ENCODE measurements at places on chromosomes 6 and 20.

DNA sequence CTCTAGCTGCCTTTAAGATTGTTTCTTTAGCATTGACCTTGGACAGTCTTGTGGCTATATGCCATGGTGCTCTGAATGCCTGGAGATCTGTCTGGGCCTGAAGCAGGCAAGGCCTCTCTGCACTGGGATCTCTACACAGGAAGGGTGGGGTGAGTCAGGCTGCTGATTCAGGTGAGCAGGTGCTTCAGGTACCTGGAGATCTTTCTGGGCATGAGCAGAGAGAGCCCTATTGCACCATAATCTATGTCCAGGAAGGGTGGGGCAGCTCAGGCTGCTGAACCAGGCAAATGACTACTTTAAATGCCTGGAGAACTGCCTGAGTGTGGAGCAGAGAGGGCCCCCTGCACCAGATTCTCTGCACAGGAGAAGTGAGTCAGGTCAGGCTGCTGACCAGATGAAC, 94.5 kb downstream of the TPBG start:
- DNase-seq = no peak

DNA sequence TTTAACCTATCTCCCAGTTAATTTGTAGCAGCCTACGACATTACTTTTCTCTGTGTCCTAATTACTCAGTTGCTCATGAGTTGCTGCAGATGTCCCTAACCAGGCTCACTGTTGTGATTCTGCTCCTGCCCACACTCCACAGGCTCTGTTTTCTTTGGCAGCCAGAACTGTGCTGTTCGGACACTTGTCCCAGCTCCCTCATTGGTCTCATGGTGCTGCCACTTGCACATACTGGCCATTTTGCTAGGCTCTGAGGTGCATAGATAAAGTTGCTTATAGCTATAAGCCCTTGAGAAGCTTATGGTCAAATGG, 55.0 kb downstream of the NOX3 start:
- no peak for DNase-seq

DNA sequence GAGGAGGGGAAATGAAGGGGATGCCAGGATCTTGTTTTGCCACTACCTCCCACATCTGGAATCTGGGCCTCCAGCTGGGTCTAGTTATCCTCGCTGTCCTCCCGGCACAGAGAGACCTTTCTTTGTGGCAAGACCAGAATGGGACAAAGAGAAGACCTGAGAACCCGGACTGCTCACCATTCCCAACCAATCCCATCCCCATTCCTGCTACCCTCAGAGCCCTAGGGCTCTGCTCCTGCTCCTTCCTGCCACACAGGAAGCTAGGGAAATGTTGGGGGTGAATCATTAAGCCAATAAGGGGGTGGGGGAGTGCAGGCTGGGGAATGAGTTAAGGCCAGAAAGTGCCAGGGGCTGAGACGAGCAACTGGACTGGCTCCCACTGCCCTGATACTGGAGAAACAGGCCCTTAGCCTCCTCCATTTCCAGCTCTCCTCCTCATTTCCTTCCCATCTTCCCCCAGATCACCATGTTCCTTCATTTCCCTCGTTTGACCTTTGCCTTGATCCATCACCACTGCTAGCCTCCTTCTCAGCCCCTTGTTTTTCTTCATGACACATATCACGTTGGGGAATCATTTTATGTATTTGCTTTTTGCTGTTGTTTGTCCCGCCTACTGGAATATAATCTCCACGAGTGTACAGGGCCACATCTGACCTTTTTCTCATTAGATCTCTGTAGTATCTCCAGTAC, 4.6 kb upstream of the IER3 start:
- DNase-seq = no peak

DNA sequence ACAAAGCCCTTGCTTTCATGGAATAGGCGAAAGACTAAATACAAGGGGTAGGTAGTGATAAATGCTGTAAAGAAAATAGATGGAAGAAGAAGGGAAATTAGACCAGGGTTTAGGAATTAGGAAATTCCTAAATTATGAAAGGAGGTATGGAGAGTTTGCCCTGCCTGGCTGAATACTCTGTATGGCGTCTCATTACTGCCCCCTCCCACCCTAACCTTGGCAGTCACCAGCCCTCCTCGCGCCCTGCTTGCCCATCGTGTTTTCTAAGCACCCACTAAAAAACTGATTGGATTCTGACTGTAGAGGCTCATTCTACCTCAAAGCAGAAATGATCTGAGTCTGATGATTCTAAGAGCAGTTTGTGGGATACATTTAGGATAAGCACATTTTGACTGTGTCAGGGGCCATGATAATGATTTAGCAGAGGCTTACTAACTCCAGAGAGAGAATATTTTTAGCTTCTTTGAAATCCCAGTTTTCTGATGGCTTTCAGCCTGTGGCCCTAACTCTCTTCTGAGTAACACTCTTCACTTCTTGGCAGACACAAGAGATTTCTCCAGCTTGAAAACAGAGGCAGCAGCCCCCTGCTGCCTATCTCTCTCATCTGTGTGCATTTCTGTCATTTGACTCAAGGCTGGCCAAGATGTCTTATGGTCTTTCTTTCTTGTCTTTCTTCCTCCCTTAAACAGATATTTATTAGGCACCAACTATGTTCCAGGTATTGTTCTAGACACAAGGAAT, 1.4 kb upstream of the CHD6 start:
- DNase-seq = no peak

- no peak for DNase-seq
Observed at GRCh38 chr20:53445321-53445731, 148.3 kb downstream of the ZNF217 start.

- DNase-seq = no peak
Observed at GRCh38 chr20:59074456-59074855, 31.9 kb upstream of the PRELID3B start.

DNA sequence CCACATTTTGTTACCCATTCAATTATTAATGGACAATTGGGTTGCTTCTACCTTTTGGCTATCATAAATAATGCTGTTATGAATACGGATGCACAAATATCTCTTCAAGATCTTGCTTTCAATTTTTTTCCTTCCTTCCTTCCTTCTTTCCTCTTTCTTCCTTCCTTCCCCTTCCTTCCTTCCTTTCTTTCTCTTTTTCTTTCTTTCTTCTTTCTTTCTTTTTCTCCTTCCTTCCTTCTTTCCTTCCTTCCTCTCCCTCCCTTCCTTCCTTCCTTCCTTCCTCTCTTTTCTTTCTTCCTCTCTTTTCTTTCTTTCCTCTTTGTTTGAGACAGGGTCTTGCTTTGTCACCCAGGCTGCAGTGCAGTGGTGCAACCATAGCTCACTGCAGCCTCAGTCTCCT, 39.2 kb downstream of the ZNF184 start:
- DNase-seq = no peak

DNA sequence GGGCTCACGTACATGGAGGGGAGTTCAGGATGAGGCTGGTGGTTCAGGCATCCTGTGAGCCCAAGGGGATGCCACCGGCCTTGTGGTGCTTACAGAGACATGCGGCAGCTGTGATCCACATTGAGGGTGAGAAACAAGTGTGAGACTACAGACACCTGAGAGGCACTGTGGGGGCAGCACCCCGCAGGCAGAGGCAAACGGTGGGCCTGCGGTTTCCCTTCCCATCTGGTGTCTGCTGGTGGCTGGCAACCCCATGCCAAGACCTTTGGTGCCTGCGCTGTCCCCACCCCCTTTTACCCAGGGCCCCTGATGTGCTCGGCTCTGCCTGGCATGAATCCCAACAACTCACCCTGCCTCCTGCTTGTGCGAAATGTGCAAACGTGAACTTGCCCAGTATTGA, 42.0 kb downstream of the ERMARD start:
- DNase-seq = no peak

DNA sequence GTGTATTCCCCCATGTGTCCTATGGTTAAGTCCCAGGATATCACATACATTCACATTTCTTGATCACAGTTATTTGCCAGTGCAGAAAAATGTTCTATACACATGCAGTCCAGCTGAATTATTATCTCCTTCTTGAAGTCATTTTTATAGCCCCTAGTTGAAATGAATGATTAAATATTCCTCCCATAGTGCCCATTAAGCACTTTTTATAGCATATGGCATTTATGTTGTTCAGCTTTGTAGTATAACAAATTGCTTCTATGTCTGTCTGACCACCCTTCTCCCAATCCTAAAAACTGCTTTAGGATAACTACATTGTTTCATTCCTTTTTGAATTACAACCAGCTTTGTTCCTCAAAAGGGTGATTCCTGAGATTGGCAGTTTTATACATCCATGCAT, 123.5 kb downstream of the ADGRB3 start:
- DNase-seq = no peak

DNA sequence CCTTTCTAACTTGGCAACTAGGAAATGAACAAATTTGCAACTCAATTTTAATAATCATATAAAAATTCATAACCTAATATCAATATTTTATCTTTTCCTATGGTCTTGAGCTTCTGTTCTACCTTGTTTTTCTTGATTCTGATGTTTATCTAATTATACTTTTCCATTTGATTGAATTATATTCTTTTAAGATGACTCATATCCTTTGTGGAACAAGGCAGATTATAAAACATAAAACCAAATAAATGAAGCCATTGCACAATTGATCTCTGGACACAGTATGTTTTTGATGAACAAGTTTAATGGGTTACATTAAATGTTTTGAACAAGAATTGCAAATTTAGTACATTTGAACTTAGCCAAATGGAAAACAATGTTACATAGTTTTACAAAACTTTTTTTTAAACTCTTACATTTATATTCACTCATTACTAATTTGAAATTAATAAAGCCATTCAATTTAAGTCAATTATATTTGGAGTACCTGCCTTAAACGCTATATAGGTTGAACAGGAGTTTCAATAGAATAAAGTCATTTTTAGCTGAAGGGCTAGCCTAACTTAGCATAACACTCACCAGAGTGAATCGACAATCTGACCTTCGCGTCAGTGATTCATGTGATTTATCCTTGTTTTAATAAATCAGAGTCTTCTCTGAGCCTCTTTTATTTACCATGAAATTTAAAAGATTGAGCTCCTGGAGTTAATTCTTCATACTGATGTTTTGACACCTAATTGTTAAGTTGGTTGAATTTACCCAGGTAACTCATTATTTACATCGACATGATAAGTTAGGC, 3.8 kb downstream of the NCOA7 start:
- no peak for DNase-seq

GRCh38 chr6:7107578-7108195, at the start of gene RREB1:
TSS of gene RREB1 (plus strand) at chr6:7107961. CDS start at chr6:7181912, 73,951 bp downstream.
- DNase-seq = peak; percentile 40

- no peak for DNase-seq
Observed at GRCh38 chr20:60352596-60352995, 394.4 kb downstream of the CDH26 start.

GRCh38 chr6:11231564-11232192, 790 bp downstream of the NEDD9 start:
- no peak for DNase-seq

- DNase-seq = no peak
Observed at GRCh38 chr6:1610497-1611321, 994 bp downstream of the FOXC1 start.

DNA sequence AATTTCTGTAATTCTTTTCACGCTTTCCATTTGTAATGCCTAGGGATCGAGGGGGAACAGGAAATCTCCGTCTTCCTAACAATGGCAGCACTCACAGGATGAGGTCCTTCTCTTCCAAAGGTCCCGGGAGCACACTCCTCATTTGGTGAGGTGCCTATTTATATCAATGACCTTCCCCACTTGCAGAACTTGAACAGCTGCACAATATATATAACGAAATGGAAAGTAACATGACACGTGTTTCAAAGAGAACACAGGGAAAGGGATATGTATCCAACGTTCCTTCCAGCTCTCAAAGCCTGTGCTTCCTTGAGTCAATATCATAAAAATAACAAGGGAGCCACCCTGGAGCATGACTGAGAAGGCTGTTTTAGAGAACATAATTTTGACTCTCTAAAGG, 78.6 kb upstream of the RBM24 start:
- DNase-seq = no peak

GRCh38 chr6:7887278-7887991, 23.2 kb downstream of the TXNDC5 start:
- no peak for DNase-seq

- DNase-seq = no peak
Observed at GRCh38 chr20:34560614-34561013, 2.1 kb downstream of the MAP1LC3A start.

DNA sequence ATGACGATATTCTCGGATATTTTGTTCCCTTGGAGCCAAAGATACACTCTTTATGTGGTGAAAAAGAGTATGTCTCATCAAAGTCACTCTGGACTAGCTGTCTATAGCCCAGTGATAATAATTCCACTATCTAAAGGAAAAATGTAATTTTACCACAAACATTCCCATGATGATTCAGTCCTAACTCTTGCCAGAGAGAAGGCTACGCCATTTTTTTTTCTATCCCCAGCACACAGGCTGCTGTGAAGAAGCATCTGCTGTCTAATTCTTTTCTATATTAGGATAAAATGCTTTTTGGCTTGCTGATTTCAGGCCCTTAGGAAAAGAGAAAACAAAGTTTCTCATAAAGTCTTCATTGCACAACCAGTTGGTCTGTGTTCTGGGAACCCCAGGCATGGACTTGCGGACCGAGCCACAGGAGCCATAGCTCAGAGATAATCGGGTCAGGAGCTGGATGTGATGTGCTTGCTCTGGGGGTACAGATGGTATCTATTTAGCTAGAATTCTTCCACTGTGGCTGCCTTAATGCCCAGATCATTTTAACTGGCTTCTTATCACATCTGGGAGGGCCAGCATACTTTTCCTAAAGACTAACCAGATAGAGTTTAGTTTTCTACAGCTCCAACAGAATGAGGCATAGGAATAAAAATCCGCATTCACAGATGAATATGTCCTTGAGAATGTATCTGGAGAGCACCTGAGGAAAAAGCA, 683.7 kb upstream of the ID4 start:
- DNase-seq = no peak

DNA sequence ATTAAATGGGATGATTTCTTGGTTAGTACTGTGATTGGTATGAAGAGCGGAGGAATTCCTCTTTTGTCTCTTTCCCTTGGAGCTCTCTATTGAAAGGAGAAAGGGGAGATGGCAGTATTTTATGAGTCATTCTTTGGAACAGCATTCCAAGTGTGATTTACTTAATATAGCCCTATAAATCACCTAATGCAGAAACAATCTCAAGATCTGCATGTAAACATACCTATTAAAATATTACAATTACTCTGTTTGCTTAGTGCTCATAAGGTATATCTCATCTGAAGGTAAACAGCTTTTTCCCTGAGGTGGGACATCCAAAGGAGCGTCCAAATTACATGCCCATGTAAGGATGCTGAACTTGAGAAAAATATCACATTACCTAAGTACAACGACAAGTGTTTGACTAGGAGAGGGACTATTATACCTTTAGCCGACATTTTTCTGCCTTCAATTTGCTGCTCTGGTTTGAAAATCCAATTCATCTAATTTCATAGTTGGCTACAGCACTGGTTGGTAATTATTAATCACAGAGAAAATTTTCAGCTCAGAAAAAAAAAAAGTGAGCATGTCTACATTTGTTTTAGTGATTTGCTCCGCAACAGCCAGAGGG, 229.0 kb downstream of the FOXC1 start:
- no peak for DNase-seq

DNA sequence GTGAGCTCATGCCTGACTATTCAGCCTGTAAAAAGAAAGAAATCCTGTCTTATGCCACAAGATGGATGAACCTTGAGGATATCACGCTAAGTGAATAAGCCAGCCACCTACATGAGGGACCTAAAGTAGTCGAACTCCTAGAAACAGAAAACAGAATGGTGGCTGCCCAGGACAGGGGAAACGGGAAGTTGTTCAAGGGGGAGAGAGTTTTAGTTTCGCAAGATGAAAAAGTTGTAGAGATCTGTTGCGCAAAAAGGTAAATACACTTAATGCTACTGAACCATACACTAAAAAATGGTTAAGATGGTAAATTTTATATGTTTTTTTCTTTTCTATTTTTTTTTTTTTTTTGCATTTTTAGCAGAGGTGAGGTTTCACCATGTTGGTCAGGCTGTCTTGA, 74.1 kb upstream of the RALY start:
- DNase-seq = no peak
